ENCODE measurements at places on chromosomes 7 and 10.

GRCh38 chr7:14191686-14192098, 202.2 kb upstream of the ETV1 start:
- DNase-seq, result no peak

GRCh38 chr10:113052076-113052830, 102.2 kb downstream of the TCF7L2 start:
- DNase-seq, result no peak

GRCh38 chr10:78953799-78954297, 114.9 kb upstream of the ZMIZ1 start:
- no peak for DNase-seq

DNA sequence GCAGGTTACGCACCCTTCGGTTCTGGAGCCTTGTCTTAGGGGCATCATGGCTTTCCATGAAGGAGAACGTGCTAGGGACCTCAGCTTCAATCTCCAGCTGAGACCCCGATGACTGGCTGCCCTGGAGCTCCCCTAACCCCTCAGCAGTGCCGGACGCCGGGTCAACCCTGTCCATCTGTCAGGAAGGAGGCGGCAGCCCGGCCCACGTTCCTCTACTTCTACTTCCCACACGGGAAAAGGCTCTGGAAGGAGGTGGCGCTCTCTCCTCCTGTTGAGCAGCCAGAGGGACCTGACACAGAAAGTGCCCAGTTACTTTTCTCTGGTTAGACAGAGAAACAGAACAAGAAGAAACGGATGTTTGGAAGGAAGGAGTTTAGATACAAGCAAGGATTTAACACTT, 87.4 kb downstream of the DYNC2I1 start:
- DNase-seq, result no peak

GRCh38 chr7:156594283-156595080, 46.1 kb upstream of the RNF32 start:
- DNase-seq, result no peak

DNA sequence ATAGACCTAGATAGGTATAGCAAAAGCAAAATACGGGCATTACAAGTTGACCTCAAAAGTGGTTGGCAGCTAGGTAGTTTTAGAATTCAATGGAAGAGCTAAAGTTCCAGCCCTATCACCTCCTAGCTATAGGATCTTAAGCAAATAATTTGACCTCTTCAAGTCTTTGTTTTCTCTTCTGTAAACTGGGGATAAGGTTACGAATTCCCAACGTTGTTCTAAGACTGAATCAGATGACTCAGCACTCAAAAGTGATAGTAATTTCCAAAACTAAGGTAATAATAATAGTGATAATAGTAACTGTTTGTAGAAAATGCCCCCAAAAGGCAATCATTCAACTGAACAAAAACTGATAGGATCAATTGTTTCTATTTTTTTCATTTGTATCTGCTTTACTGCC, 445.2 kb downstream of the KCNMA1 start:
- no peak for DNase-seq

DNA sequence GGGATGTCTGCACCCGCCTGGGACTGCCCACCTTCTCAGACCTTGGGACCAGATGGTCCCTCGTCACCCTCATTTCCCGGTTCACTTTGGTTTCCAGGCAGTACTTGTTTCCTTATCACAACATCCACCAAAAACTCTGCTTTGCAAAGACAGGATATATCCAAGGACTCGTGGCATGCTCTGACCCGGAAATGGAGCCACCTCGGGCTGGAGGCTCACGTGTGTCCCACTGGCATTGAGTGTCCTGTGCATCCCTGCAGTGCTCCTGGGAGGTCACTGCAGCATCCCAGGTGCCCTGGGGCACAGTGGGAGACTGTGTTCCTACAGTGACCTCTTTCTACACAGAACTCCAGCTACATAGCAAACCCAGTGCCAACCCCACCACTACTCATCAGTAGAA, 611.9 kb upstream of the FOXK1 start:
- DNase-seq, result no peak

- DNase-seq, result no peak
Measured at GRCh38 chr10:124798364-124798763, 3.3 kb upstream of the ABRAXAS2 start.

Data from coronary artery (tissue), 2 donors.